Retinal pigment epithelial cell (primary cell): ENCODE measurements at places on chromosomes 11 and 22.

DNA sequence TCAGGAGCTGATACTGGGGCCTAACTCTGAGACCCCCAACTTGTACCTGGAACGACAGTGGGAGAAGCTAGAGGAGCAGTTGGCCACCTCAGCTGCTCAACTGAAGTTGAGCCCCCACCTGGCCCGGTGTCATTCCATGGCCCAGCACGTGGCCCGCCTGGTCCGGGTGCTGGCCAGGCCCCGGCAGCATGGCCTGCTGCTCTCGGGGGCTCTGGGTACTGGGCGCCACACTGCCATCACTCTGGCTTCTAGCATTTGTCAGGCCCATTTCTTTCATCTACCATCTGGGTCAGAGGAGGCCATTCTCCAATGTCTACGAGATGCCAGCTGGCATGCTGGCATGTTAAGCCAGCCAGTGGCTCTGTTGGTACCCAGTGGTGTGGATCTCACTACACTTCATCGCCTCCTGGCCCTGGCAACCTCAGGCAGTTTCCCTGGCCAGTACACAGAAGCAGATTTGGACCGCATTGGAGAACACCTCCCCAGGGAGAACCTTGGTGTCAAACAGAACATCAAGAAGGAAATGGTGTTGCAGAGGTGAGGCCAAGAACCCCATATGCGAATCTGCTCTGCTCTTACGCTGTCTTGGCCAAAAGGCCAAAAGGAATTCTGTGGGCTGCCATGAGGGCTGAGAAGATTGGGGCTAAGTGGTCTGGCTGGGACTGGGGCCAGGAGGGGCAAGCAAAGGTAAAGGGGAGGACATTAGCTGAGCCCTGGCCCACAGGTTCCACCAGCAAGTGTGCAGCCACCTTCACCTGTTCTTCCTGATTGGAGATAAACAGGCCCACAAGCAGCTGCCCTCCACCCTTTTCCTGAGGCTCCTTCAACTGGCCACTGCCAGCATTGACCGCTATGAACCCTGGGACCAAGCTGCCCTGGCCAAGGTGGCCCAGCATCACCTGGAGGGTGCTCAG, 45.4 kb downstream of the RRP8 start:
- DNase-seq, result no peak

DNA sequence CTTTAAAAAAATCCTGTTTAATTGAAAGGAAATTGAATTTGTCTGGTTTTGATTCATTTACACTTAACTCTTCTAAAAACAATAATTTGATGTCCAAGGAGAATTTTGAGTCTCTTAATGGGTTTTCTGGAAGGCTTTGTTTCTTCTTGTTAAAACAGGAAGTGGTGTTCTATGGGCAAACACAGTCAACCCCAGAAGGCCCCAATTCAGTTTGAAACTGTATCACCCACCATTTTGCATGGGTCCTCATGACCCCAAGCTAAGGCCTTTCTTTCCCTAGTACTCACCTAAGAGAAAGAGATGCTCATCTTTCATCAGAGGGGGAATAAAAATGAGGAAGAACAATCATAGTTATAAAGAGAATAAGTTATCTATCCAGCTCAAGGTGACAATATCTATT, 10.6 kb downstream of the FLI1 start:
- no peak for DNase-seq

DNA sequence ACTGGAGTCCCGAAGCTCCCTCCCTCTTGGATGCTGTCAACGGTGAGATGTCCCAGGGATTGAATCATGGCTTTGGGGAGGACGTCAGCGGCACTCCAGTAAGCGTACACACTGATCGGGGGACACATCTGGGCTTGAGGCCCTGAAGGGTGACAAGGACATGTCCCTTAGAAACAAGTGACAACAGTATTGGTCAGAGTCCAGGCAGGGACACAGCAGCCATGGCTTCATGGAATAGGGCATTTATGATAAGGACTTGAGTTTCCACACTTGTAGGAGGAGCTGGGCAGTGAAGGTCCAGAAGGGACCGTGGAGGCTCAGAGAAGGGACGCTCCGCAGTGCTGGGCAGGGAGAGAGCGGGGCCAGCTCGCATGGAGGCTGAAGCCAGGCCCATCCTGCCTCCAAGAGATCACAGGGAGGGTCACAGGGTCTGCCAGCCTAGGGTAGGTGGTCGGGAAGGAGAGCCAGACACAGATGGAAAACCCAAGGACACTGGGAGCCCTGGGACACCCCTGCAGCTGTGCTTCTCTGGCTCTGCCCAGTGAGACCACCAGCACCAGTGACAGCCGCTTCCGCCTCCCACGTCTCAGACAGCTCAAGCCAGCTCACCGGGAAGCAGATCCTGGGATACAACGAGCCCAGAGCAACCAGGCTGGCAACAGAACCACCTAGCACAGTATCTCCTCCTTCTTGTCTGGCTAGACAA, 22.9 kb upstream of the RFPL3 start:
- DNase-seq, result no peak

DNA sequence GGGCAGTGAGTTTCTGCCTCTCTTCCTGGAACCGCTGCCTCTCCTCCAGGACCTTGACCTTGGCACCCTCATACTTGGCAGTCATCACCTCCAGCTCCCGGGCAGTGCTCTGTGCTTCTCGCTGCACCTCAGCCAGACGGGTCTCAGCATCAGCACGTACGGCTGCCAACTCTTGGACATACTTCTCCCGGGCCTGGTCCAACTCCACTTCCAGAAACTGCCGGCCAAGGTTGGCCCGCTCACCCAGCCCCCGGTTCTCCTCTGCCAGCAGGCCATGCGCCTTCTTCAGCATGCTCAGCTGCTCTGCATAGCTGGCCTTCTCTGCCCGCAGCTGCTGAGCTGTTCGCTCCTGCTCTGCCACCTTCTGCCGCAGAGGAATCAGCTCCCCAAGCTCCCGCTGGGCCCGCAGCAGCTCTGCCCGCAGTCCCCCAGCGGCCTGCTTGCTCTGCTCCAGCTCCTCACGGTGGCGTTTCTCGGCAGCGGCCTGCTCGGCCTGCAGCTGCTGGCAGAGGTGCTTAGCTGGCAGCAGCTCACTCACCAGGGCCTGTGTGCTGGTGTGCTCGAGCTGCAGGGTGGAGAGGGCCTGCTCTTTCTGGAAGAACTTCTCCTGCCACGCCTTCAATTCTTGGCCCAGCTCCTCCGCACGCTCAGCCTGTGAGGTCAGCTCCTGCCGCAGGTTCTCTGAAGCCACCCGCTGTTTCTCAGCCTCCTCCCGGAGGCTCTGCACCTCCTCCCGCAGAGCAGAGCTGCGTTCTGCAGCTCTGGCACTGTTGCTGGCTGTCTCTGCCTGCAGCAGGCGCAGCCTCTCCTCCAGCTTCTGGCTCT, 14.4 kb downstream of the IL18BP start:
- no peak for DNase-seq

DNA sequence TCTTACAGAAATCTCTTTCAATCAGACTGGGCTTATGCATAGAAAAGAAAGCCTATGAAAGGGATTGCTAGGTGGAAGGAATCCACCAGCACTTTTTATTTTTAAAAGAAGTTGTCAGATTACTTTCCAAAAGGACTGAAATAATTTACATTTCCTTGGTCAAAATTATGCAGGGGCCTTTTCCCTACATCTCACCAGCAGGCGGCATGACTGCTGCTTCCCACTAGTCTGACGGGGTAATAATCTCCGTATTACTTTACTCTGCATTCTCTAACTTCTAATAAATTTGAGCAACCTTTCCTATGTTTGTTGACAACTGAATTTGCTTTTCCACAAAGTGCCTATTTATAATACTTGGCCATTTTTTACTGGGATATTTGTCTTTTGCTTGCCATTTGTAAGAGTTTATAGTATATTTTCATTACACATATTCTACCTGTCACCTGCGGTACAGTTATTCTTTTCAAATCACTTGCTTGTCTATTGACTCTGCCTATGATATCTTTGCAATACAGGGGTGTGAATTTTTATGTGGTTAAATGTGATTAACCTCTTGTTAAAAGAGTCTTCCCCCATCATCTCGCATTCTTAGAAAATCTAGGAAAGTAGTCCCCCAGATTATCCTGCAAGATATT, 51.9 kb upstream of the USP47 start:
- DNase-seq, result no peak

DNA sequence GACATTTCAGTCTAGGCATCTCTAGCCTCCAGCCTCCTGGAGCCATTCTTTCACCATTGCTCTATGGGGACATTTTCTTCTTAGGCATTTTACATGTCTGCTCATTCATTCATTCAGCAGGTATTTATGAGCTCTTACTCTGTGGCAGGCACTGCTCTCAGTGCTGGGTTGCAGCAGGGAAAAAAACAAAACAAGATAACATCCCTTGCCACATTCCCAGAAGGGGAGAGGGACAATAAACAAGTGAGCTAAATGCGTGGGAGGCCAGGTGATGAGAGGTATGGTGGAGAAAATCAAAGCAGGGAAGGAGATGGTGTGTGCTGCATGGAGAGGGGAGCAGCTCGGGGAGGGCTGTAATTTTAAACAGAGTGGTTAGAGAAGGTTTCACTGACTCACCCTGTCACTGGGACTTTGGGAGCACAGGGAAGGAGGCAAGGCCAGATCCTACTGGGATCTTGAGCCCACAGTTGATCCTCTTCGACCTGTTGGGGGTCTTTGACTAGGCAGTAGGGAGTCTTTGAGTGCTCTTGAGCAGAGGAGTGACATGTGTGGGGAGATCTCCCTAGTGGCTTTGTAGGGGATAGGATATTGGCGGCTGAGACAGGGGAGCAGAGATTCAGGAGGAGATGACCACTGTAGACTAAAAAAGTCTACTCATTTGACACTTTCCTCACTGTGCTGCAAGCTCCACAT, 17.0 kb downstream of the MICAL2 start:
- no peak for DNase-seq

- DNase-seq, result no peak
Observed at GRCh38 chr11:98027652-98028051, 993.1 kb upstream of the CNTN5 start.

- no peak for DNase-seq
Observed at GRCh38 chr11:102061276-102061675, 14.0 kb downstream of the CFAP300 start.

DNA sequence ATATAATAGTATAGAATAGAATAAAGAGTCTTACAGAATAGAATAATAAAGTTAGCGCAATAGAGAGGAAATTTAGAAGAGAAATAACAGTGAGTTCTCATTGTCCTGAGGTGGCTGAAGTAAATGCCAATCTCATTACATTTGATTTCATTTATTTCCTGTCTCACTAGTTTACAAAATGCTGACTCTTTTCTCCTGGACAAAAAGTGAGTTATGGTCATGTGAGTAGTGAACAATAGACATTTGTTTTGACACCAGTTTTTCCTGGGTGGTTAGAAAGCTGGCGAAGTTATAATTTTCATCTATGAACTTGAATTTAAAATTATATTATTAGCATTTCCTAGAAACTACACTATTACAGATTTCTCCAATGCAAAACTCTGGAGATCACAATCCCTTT, 143.7 kb downstream of the TYR start:
- no peak for DNase-seq

DNA sequence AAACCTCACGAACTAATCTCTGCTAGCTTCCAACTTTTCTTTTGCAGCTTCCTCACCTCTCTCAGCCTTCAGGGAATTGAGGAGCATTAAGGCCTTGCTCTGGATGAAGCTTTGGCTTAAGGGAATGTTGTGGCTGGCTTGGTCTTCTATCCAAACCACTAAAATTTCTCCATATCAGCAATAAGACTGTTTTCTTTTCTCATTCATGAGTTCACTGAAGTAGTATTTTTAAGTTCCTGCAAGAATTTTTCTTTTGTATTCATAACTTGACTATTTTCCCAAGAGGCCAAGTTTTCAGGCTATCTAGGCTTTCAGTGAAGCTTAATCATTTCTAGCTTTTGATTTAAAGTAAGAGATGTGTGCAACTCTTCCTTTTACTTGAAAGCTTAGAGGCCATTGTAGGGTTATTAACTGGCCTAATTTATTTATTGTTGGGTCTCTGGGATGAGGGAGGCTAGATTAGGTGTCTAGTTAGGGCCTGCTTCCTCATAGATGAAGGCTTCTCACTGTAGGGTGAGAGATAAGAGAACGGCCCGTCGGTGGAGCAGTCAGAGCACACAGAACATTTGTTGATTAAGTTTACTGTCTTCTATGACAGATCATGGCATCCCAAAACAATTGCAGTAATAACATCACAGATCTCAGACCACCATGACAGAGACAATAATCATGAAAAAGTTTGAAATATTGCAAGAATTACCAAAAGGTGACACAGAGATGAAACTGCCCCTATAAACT, 33.2 kb downstream of the CSF2RB start:
- DNase-seq, result no peak

GRCh38 chr11:12430351-12430750, 53.0 kb downstream of the PARVA start:
- peak; percentile 87 for DNase-seq

- no peak for DNase-seq
Observed at GRCh38 chr11:116388146-116388545, 384.6 kb downstream of the BUD13 start.

- DNase-seq, result no peak
Observed at GRCh38 chr11:22680628-22681027, 14.2 kb downstream of the GAS2 start.

- no peak for DNase-seq
Observed at GRCh38 chr11:112216561-112217105, 9.6 kb upstream of the PTS start.

GRCh38 chr22:46740910-46741780, 3.1 kb upstream of the CERK start:
- peak; percentile 53 for DNase-seq

DNA sequence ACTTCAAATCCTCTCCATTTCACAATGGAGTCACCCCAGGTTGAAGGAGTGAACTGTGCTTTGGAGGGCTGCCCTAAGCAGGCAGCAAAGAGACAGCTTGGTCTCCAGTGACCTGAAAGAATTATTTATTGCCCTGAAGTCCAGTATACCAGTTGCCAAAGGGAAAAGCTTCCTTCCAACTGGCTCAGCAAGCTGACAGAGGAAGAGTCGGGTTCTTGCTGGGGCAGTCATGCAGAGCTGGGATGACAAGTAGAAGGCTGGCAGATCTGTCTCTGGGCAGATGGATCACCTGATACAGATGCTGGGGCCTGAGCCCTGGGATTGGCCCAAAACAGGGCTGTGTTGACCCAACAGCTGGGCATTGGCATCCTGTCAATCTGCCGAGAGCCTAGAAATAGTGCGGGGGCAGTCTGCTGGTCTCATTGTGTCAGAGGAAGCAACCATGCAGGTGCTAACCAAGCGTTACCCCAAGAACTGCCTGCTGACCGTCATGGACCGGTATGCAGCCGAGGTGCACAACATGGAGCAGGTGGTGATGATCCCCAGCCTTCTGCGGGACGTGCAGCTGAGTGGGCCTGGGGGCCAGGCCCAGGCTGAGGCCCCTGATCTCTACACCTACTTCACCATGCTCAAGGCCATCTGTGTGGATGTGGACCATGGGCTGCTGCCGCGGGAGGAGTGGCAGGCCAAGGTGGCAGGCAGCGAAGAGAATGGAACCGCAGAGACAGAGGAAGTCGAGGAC, at the start of gene THRSP:
Gene THRSP, plus strand, starts transcription at position 422 of the 742 bp plus-strand sequence. Its CDS starts 21 bp downstream, at position 443.
- DNase-seq, result no peak

DNA sequence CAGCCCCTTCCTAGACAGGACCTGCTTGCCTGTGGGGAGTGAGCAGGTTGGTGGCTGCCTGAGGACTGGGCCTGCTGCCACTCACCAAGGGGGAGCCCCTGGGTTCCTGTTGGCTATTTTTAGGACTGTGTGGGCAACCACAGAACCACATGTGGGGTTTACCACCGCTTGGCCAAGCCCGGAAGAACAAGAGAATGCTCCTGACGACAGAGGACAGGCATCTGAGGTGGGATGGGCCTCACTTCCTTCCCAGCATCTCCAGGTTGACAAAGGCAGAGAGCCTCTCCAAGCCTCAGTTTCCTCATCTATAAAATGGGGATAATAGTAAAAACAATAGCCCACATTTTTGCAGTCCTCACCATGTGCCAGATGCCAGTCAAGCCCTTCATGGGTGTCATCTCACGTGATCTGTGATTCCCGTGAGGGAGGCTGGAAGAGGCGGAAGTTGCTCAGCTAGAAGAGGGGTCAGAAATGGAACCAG, 43.6 kb downstream of the LRRC32 start:
- DNase-seq, result no peak
